Progenitor cell of endocrine pancreas (in vitro differentiated cells): ENCODE measurements at places on chromosomes 6 and 20. TPM values are rescaled to one million over a fixed set of nuclear protein-coding genes. Genes with fewer than 3 reads are reported as not detected.

The CALHM5 gene
- 0.05 and 0.09 TPM in 2 replicates for total RNA-seq

DNA sequence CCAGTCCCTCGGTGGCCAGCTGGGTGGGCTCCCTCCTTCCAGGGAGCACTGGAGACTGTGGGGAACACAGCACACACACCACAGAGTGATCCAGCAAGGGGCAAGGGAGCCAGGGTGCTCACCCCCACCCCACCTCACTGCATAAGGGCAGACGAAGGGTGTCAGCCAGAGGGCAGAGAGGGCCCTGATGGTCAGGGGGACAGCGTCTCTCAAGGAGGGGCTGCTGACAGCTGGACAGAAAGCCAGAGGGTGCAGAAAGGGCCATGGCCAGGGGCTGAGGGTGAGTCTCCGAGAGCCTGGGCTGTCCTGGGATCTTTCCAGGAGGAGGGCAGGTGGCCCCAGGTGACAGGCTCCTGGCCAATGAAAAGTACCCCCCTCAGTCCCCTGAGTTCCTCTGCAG, 73.4 kb upstream of the PMEPA1 start:
- no peak for DNase-seq

DNA sequence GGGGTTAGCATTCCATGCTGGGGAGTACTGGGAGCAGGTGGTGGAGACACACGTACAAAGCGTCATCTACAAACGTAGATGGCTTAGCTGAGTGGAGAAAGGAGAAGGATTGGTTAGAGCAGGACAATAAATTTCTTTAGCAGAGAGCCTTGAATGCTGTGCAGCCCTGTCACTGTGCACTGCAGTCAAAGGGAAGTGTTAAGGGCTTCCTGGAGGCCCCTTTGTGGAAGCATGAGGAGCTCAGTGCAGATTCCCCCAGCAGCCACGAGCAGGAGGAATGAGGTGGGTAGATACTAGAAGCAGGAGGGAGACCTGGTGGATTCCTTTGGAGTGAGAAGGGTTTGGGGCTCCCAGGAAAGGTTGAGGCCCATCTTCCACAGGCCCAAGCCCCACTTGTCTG, 6.1 kb upstream of the TREML4 start:
- DNase-seq: no peak

DNA sequence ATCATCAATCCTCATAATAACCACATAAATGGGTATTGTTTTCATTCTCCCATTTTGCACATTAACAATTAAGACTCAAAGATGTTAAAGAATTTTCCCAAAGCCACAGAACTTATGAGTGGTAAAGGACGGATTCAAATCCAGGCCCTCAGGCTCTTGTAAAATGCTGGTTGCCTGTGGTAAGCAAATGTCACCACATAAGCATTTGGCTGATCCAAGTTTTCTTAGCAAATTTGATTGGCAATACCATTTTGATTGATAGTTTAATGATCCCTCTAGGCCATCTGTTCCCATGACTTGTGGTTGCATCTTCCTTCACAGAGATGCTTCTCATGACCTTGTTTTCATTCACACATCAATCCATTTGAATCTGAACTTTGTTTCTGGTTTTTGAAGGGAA, 252.0 kb upstream of the RIN2 start:
- no peak for DNase-seq

DNA sequence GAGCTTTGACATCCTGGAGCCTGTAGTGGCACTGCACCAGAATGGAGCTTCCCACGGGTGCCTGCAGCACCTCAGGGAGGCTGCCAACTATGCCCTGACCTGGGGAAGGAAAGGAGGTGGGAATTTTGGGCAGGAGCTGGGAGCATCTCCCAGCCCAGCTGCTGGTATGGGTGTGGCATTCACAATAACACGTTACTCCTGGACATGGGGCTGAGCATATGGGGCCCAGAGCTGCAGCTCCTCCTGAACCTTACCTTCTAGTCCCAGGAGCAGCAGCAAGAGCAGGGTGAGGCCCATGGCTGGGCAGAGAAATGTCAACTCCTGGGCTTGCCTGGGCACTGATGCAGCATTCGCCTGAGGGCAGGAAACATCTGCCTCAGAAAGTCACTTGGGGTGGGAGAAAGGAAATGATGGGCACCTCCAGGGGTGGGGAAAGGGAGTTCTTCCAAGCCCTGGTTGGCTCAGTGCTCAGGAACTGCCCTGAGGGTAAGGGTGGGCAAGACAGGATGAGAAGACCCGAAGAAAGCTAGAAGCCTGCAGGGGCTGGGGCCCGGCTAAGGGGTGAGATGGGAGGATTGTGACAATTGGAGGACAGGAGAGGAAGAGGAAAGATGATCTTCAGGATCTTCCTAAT, at the start of gene TREML1:
TSS of gene TREML1 (minus strand) at position 356 of the 634 bp plus-strand sequence. CDS start at position 297, 59 bp downstream.
- no peak for DNase-seq

- DNase-seq: no peak
Measured at GRCh38 chr6:161549977-161550655, 276.3 kb upstream of the AGPAT4 start.

- no peak for DNase-seq
Measured at GRCh38 chr20:50256577-50256976, 65.9 kb downstream of the CEBPB start.

The BLOC1S5 gene
- 24.4 and 26.4 TPM in 2 replicates for total RNA-seq
